ENCODE measurements at places on chromosomes 3 and 15. TPM values are rescaled to one million over a fixed set of nuclear protein-coding genes. Genes with fewer than 3 reads are reported as not detected.

- no peak for DNase-seq
Measured at GRCh38 chr15:94683902-94684301, 452.5 kb downstream of the MCTP2 start.

DNA sequence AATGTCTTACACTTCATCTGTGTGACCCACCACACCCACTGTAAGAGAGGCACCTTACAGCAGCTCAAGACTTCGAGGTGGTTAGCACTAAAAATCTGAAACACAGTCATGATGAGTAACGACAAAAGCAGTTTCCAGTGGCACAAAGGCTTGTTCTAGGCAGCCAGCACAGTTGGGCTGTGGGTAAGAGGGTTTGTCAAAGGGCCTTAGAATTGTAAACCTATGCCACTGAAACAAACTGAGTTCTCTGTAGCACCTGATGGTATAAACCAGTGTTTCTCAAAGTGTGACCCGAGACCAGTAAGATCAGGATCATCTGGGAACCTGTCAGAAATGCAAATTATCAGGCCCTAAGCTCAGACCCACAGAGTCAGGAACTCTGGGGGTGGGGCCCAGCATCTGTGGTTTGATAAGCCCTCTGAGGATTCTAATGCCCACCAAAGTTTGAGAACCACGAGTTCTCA is 36.5 kb downstream of the DAPK2 start:
- no peak for DNase-seq

- no peak for DNase-seq
Measured at GRCh38 chr3:123046262-123047061, 18.9 kb upstream of the SEMA5B start.

GRCh38 chr3:156957715-156958114 is 131.6 kb downstream of the LEKR1 start:
- no peak for DNase-seq

DNA sequence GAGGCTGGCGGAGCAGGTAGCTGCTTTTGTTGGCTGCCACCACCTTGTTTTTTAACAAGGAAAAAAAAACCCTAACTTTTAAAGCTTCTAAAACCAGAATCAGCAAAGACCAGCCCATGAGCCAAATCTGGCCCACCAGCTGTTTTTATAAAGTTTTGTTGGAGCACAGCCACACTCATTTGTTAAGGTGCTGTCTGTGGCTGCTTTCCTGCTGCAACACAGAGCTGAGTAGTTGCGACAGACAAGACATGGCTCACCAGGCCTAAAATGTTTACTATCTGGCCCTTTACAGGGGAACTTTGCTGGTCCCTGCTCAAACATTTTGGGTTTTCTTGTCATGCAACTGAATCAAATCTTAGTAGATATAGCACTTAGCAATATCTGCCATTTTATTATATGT is 18.9 kb downstream of the EFCAB12 start:
- no peak for DNase-seq

- no peak for DNase-seq
Measured at GRCh38 chr15:55993804-55994560, 570 bp upstream of the NEDD4 start.

DNA sequence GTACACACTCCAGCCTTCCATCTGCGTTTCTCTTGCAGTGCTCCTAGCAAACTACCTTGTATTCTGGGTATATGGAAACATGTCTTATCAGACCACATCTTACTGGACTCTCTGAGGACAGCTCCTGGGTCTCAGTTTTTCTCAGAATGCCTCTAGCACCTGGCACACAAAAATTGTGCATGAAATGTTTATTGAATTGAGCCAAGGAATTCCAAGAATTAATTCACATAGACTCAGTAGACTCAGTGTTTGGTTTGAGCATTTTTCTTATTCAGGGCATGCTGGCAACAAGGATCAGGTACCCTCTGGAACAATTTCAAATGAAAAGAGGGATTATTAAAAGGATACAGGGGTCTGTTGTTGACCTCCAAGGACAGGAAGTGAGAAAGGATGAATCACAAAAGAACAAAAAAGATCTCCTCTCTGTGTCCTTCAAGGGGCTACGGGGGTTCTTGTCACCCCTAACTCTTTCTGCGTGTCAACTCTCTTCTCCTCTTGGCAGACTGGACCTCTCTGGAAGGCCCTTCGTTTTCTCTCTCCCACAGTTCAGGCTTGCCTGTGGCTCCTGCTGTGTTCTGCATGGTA is 270.0 kb upstream of the HES1 start:
- DNase-seq, result no peak

DNA sequence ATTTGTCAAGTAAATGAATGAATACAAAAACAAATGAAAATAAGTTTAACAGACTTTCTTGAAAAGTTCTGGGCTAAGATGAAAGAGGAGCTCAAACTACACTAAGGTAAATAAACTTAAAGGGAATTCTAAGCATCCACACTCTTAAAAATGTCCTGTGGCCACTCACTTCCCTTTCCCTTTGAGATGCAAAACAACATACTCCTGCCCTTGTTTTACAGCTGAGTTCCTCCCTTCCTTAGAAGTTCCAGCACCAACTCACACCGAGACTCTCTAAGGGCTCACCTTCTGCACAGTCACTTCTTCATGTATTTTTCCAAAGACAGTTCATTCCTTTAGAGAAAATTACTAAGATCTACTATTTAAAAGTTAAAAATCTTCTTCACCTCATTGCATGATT is 123.3 kb upstream of the CMC1 start:
- no peak for DNase-seq

GRCh38 chr3:38516669-38517068 is 20.5 kb downstream of the EXOG start:
- no peak for DNase-seq

DNA sequence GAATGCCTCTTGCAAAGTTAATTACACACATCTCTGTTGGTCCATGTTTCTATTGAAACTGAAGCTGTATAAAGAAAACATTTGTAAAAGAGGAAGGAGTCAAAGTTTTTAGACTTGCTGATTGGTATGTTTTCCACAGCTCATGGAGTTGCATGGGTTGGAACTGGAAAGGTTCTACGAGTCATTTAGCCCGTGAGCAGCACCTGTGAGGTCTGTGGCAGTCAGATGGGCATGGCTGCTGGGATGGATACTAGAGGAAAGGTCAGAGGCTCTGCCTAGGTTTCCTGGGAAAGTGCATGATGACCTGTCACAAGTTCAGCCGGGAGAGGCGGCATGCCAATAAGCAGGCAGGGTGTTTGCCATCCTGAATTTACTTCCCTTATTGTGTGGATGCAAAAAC is 155.4 kb downstream of the CACNA1D start:
- DNase-seq, result no peak

GRCh38 chr3:102224171-102224570 is 210.6 kb upstream of the ZPLD1 start:
- DNase-seq, result no peak

GRCh38 chr3:135218304-135218703 is 423.2 kb downstream of the EPHB1 start:
- no peak for DNase-seq

DNA sequence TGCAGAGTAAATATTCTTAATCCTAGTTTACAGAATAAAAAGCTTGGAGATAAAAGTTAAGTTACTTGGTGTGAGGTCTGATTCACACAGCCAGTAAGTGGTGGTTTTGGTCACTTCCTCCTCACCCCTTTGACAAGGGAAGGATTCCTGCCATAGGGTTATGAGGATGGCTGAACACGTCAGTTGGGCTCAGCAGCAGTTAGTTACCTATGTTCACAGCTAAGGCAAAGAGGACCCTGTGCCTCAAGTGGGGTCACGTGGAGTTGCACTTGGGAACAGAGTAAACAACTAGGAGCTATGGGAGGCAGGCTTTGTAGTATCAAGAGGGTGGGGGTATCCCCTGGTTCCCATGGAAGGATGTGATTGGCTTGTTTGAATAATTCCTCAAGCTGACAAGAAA is 232.2 kb downstream of the UBE2E2 start:
- no peak for DNase-seq

GRCh38 chr15:46502667-46503066 is 867.8 kb downstream of the SQOR start:
- DNase-seq, result no peak

GRCh38 chr15:31326875-31327668 is 437 bp downstream of the KLF13 start:
- DNase-seq, result no peak

DNA sequence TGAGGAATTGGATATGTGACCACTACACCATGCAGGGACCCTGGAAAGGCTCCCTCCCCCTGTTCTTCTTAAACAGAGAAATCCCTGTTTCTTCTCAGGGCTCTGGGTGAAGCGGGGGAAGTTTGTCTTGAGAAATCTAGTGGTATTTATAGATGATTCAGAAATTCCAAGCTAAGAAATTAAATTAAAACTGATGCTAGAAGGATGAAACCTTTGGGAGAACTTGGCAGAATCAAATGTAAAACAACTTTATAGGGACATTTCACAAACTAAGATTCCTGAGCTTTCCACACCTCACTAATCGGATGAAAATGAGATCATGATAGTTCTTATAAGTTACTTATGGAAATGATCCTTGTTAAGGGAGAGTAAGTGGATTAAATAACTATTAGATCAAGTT is 54.2 kb downstream of the FBXL2 start:
- no peak for DNase-seq

DNA sequence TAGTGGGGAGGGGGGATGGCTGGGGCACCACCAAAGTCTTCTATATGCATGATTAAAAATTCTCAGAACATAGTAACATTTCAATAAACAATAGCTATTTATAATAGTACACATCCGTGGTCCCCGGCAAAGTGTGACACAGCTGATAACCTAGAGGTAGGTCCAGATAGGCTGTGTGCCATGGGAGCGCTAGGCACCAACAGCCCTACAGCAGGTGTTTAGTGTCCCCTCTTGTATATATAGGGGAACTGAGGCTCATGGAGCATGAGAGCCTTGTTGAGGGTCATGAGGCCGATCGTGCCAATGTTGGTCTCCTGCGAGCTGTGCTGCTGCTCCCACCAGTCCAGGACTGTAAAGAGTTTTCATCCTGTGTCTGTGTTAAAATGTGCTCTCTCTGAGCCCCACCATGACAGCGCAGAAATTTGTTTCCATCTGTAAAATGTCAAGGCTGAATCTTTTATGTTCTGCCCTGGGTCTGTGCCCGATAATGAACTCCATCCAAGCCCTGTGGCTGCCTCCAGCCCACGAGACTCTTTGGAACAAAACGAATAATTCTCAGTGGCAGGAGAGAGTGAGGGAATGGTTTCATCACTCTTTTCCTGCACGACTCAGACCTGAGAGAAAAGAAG is 14.5 kb downstream of the TMEM158 start:
- no peak for DNase-seq

- no peak for DNase-seq
Measured at GRCh38 chr3:54862526-54862925, 65.3 kb downstream of the LRTM1 start.

DNA sequence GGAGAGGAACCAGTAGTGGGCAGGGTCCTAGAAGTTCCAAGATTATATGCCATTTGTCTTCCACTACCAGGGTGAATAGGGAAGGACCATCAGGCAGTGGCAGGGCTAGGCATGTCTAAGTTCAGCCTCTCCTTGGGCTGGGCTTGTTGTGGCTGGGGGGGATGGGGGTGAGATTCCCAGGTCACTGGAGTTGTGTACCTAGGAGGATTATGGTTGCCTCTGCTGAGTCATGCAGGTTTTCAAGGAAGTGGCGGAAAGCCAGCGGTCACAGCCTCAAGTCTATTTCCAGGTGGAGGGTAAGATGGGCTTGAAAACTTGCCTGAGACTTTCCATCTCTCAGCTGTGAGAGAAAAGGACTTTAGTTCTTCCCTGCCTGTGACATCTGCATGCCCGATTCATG is 1407.1 kb downstream of the SI start:
- DNase-seq, result no peak

- DNase-seq, result no peak
Measured at GRCh38 chr15:74338676-74339075, 28.8 kb downstream of the CYP11A1 start.

GRCh38 chr15:98860281-98861041 is 147.1 kb downstream of the PGPEP1L start:
- no peak for DNase-seq

DNA sequence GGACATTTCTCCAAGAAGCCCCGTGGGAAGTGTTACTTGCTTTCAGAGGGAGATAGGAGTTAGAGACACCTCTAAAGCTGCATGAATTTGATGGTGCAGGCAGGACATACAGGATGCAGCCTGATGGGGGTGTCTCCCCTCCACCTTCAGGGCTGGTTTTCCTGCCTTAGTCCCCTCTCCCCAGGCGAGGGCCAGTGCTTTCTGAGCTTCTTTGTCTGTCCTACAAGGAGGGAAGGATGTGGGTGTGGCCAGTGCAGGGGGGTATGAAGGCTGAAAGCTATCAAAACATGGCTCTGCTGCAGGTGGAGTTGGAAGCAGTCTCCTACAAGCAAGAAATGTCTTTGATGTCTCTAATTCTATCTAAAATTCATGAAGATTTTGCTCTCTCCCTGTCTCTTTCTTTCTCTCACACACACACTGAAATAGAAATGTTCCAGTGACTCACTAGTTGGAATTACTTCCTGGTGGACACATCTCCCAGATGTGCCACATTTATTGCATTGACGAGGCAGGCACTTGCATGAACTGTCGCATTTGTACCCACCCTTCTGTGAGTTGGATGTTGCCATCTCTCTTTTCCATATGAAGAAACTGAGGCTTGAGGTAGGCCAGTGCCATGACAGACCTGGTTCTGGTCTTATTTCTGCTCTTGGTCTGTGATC is 13.9 kb upstream of the PODXL2 start:
- no peak for DNase-seq

- DNase-seq, result no peak
Measured at GRCh38 chr3:141797819-141798447, 34.7 kb downstream of the GRK7 start.

- no peak for DNase-seq
Measured at GRCh38 chr15:41544650-41545015, 576 bp upstream of the RPAP1 start.

GRCh38 chr3:129688271-129688895 is 81.9 kb upstream of the PLXND1 start:
- DNase-seq, result no peak

GRCh38 chr3:171781711-171782127 is 28.6 kb downstream of the PLD1 start:
- no peak for DNase-seq

EPM2AIP1 gene
- 9.5 TPM for total RNA-seq

THPO gene
- total RNA-seq, result 1.1 TPM

CCDC39 gene
- total RNA-seq, result 0.64 TPM

ITIH1 gene
- total RNA-seq, result not detected

TNIK gene
- 3.7 TPM for total RNA-seq

GLT8D1 gene
- total RNA-seq, result 33.2 TPM

HDGFL3 gene
- total RNA-seq, result 31.2 TPM

BFSP2 gene
- total RNA-seq, result not detected

PPARG gene
- 349 TPM for total RNA-seq

NOX5 gene
- total RNA-seq, result 0.19 TPM

BTD gene
- 36.8 TPM for total RNA-seq

PODXL2 gene
- 2.5 TPM for total RNA-seq

GPR160 gene
- total RNA-seq, result 6.4 TPM

GXYLT2 gene
- total RNA-seq, result 8.4 TPM

CCDC80 gene
- total RNA-seq, result 426 TPM

ZBBX gene
- total RNA-seq, result not detected

CCR4 gene
- total RNA-seq, result 0.48 TPM

CORO2B gene
- total RNA-seq, result 4.9 TPM

CNTN3 gene
- total RNA-seq, result 4.0 TPM

Data from mesenteric fat pad (tissue), 1 donor.